ENCODE measurements at places on chromosomes 11 and 22.

- DNase-seq, result no peak
Measured at GRCh38 chr11:69153661-69154060, 2.1 kb upstream of the SMIM38 start.

- DNase-seq, result no peak
Measured at GRCh38 chr11:32122200-32122599, 31.3 kb downstream of the RCN1 start.

GRCh38 chr11:8168485-8169257, at the start of gene RIC3:
Gene RIC3, minus strand, starts transcription at chr11:8169025. Its CDS starts 36 bp downstream, at chr11:8168989.
- peak; percentile 38 for DNase-seq

DNA sequence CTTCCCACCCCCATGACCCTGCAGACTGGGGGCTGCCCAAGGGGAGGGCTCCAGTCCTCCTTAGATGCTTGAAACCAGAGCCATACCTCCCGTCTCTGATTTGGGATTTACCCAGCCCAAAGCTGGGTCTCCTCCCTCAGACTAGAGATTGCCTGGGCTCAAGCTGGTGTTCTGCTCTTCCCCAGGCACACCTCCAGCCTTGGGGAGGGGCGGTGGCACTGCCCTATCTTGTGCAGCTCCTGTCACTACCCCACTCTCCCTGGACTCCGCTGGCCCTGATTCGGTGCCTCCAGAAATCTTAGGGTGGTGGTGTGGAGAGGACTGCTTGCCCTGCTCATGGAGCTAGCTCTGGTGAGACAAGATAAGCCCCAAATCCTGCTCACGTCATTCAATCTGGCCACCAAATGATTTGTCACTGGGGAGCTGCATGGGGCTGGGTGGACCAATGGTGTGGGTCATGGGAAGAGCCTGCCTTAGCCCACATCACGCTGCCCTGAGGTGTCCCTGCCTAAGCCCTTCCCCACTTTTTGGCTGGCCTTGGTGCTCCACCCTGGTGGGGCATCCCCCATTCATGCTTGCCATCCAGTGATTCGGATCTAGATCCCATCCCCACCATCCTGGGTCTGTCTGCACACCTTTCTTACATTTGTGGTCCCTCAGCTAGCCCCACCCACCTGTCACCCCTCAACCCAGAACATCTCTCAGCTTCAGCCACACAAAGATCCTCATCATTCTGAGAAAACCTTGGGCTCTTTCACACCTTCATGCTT, 87.7 kb downstream of the PDE2A start:
- DNase-seq, result no peak

DNA sequence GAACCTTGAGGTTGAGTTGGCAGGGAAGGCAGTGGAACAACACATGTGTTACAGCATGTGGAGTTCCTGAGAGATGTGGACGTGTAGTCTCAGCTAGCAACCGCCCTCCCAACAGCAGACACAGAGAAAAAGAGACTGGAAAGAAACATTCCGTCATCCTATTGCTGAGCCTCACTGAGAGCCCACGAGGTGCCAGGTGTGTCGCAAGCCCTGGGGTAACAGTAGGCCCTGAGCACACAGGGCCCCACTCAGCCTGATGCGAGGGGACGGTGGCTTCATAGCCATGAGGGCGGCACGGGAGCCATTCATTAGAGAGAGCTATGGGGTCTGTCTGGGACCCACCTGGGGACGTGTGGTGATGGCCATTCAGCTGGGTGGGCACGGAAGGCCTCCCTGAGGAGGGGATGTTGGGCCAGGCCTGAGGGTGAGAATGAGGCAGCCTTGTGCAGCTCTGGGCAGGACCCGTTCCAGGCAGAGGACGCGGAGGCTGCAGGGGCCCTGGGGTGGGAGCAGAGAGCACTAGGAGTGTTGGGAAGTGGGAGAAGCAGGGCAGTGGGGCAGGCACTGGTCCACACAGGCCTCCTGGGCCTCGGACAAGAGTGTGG, 26.2 kb downstream of the MPPED1 start:
- no peak for DNase-seq

- DNase-seq, result no peak
Measured at GRCh38 chr22:19959587-19960490, 18.2 kb upstream of the TXNRD2 start.

DNA sequence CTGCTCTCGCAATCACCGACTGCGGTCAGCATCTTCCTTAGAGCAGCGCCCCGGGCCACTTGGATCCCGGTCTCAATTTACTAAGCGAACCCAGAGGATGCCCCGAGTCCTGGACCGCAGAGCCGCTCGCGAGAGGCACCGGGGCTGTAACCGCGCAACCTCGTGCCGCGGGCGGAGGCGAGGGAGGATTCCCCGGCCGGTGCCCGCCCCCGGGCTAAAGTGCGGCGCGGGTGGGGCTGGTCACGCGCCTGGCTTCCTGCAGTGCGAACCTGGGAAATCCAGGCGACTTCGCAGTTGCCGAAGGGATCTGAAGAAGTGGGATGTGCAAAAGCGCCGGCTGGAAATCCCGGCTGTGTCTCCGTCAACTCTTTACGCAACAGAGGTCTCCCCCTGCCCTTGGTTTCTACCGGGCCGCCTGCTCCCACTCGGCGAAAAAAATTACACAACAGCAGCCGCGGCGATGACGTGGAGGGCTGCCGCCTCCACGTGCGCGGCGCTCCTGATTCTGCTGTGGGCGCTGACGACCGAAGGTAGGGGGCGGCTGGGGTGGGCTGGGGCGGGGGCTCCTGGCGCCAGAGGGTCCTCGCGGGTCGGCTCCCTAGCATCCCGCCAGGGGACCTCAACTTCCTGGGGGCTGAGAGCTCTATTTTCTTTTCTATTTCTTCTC, at the start of gene NCR3LG1:
Gene NCR3LG1 (plus strand): TSS at position 291 of the 667 bp plus-strand sequence. CDS start 170 bp downstream, at position 461.
- peak; percentile 51 for DNase-seq

GRCh38 chr11:3840870-3841425, at the start of gene RHOG:
Gene RHOG, minus strand, starts transcription at chr11:3840959. Its CDS starts 12,821 bp downstream, at chr11:3828138.
- no peak for DNase-seq

Data from activated CD4-positive, alpha-beta T cell treated with anti-CD3 and anti-CD28 coated beads, Interleukin-2, amount 50 U/mL, for 1 hour (primary cell).